ENCODE measurements at places on chromosomes 1 and 21.

- DNase-seq, result peak; percentile 57
Observed at GRCh38 chr1:174982971-174983689, 16.6 kb upstream of the CACYBP start.

GRCh38 chr21:44525391-44526095, 14.5 kb downstream of the KRTAP10-1 start:
- DNase-seq, result no peak

DNA sequence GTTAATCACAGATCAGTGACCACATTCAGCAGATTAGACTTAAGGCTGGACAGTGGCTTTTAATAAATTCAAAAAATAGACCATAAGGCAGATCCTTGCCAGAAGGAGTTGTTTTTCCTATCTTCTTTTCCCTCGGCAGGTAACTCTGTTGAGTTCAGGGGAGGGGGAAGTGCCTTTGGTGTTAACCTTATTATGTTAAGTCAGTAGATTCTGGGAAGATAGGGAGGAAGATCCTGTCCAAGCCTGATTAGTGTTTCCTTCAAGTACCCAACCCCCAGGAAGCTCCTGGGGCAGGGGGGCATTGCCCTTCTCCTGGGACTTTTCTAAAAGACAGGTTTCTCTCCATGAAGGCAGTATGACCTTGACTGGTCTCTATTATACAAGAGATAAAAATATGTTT, 87.4 kb downstream of the ELAVL4 start:
- DNase-seq, result no peak

DNA sequence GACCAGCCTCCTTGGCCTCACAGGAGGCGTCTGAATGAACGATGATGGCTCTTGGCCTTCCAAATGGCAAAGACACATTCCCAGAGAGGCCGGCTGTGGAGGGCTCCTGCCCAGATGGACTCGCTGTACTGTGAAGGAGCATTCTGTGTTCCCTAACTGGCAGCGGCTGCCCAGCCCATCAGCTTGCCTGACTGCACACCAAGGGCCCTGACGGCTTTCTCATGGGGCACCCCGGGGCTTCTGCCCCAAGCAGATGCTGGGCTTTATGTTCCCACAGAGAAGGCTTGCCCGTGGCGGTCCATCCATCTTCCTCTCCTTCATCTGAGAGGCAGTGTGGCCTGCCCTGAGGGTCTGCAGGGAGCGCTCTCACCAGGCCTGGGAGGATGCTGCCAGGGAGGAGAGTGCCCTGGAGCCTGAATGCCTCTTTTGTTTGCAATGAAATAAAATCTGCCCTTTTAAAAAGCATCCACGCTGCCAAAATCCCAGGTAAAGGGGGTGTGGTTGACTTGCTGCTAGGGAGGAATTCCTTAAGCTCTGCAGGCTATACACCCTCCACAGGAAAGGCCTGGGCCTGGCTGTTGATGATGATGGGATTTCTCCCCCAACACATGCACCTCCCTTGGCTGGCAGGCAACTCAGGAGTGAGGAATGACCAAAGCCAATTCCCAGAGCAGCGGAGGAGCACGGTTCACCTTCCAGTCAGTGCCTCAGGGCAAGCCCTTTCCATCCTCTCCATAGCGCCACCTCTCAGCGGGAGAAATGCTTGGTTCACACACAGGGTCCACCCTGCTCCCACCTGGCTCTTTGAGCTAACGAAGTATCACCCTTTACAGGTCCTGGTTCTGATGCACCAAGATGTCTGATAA, 84.6 kb upstream of the SSX2IP start:
- no peak for DNase-seq

- peak; percentile 42 for DNase-seq
Observed at GRCh38 chr1:151989211-151989862, 4.3 kb downstream of the S100A10 start.

- DNase-seq, result no peak
Observed at GRCh38 chr1:41368801-41369200, 7.6 kb downstream of the FOXO6 start.

DNA sequence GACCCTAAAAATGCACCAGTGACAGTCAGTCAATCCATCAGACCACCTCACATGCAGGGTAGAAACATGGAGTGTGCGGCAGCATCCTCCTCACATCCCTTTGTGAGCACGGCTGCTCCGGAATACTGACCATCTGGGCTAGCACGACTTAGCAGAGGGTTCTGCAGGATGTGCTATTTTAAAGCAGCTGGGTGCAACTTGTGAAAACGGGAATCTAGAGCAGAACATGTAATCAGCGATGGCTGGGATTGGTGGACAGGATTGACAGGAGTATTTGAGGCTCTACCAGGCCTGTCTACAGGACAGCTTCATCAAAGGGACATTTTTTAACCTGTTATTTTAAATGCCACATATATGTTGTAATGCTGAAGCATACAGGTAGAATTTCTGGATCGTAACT, 16.8 kb upstream of the PLEKHM2 start:
- no peak for DNase-seq

GRCh38 chr1:145887631-145888030, 2.0 kb upstream of the ANKRD35 start:
- no peak for DNase-seq

DNA sequence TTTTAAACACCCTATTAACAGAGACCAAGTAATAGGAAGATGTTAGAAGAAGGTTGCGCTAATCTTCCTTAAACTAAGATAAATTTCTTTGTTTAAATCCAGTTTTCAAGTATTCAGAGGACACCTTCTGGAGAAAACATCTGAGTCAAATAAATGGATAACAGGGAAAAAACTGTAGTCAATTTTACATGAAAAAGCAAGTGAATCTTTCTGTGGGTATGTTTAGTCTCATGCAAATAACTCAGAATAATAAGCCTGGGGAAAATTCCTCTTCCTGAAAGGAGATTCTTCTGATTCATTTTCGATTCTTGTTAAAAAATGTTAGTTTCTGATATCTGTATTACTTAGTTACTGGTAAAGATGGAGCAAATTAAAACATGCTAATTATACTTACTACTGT, 145.5 kb downstream of the CTH start:
- DNase-seq, result no peak

GRCh38 chr1:110686188-110686587, 11.4 kb upstream of the KCNA3 start:
- DNase-seq, result peak; percentile 39

DNA sequence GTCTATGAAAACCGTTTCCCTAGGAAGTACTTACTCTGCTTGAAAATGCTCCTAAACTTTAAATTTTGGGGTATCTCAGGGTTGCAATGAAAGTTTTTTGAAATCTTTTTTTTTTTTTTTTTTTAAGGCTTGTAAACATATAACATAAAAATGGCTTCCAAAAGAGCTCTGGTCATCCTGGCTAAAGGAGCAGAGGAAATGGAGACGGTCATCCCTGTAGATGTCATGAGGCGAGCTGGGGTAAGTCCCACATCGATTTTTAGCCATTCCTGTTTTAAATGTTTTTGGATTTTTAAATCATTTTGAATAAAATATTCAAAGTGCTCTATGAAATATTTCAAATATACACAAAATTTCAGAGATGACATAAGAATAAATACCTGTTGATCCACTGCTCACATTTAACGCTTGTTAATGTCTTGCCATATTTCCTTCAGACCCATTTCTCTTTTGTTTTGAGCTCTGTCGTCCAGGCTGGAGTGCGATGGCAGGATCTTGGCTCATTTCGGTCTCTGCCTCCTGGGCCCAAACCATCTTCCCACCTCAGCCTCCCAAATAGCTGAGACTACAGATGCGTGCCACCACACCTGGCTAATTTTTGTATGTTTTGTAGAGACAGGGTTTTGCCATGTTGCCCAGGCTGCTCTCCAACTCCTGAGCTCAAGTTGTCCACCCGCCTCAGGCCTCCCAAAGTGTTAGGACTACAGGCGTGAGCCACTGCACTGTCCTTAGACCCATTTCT, 1.3 kb downstream of the PARK7 start:
- no peak for DNase-seq

GRCh38 chr1:230822092-230822581, 46.2 kb downstream of the C1orf198 start:
- no peak for DNase-seq

GRCh38 chr1:224433041-224433691, 1.4 kb downstream of the WDR26 start:
- peak; percentile 14 for DNase-seq

DNA sequence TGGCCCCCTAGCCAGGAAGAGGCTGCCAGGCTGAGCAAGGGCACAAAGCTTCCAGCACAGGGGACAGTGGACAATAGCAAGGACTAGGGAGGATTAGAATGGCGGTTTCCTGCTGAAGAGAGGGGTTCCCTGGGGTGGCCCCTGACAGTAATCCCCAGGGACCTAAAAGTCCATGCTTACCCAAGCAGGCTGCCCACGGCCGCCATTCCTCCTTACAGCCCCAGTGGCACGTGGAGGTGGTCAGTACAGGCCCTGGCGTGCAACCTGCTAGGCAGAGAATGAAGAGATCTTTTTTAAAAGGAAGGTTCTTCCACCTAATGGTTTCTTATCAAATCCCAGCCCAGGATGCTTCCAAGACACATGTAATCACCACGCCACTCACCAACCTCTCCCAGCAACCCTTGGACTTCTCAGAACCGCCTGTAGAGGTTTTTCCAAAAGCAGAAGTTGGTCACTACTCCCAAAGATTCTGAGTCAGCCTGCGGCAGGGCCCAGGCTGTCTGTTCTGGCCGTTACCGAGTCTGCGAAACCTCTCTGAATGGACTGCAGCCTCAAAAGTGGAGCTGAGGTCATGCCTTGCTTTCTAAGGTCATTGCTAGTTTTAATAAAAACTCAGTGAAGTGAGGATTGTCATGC, 926 bp downstream of the MRPL55 start:
- DNase-seq, result no peak

DNA sequence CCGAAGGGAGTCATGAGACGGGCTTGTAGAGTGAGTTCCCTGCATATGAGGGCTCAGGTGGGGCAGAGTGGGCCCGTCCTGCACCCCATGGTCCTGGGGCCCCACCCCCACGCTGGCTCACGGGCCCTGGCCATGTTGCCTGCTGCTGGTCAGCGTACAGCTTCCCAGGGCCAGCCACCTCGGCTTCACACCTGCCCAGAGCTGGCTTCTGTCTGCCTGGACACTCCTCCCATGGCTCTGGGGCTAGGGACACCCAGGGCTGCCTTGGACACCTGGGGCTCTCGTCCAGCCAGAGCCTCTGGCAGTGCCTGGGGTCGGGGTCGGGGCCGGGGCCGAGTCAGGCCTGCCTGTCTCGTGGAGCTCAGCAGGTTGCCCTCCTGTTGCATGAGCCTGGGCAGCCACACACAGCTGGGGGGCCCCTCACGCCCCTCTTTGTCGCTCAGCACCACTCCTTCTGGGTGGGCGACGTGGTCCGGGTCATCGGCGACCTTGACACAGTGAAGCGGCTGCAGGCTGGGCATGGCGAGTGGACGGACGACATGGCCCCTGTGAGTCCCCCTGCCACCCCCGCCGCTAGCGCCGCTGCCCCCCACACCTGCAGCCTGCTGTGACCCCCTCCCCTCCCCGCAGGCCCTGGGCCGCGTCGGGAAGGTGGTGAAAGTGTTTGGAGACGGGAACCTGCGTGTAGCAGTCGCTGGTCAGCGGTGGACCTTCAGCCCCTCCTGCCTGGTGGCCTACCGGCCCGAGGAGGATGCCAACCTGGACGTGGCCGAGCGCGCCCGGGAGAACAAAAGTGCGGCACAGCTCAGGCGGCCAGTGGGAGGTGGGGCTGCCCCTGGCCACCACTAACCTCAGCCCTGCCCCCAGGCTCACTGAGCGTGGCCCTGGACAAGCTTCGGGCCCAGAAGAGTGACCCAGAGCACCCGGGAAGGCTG, 5.5 kb upstream of the MMP23B start:
- no peak for DNase-seq
